ENCODE measurements at places on chromosomes 3 and 15.
A peak's percentile ranks its signal among the peaks of the same experiment; 100 is the strongest.

GRCh38 chr3:76040946-76041345, 255.6 kb upstream of the ZNF717 start:
- DNase-seq = no peak

DNA sequence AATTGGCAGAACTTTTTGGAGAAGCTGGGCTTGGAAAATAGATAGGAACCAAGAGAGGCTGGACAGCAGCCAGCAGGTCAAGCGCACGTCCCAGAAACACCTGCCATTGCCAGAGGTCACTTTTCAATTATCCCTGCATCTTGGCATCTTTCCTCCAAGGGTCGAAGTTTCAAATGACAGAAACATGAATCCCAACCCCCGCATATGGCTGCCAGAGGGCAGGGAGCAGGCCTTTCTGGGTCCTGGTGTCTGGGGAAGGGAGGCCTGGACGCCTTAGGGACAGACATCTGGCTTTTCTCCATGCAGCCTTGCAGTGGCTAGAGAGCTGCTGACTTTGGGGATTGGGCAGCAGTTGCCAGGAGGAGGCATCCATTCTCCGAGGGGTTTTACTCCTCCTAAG, 164.5 kb upstream of the TPM1 start:
- DNase-seq = no peak

DNA sequence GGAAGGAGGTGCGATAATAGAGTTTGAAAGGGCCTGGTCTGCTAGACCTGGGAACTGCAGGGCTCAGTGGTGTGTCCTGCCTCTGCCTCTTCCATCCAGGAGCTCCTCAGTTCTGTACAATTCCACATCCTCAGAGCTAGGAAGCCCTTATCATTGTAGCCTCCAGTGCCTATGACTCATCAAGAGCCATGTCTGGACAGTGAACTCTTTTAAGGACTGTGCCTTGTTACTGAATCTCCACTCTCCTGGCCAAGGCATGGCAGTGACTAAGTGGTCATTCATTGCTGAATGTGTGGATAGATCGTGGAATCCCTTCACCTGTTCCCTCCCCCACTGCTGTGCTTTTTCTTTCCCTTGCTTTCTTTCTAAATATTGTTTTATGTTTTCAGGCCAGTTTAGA, 2.9 kb downstream of the TIMP4 start:
- DNase-seq = peak; percentile 78

- DNase-seq = peak; percentile 18
These were observed 203.3 kb downstream of the RORA start for GRCh38 chr15:61025781-61026180.

GRCh38 chr3:175456466-175456865, 597.3 kb downstream of the NAALADL2 start:
- no peak for DNase-seq

DNA sequence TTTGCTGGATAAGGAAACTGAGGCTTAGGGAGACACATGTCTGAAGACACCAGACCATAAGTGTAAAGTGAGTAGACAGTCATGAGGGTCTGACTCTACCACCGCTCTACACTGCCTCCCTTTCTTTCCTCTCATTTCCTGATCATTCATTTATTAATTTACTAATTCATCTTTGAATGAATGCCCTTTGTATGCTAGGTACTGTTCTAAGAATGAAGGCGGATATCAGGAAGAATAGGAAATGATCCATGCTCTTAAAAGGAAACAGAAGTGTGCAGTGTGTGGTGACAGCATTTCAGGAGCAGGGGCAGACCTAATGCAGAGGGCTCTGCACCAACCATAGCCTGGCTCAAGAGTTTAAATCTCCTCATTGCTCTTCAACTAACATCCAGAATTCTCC, 31.8 kb upstream of the PSMD6 start:
- DNase-seq = no peak

DNA sequence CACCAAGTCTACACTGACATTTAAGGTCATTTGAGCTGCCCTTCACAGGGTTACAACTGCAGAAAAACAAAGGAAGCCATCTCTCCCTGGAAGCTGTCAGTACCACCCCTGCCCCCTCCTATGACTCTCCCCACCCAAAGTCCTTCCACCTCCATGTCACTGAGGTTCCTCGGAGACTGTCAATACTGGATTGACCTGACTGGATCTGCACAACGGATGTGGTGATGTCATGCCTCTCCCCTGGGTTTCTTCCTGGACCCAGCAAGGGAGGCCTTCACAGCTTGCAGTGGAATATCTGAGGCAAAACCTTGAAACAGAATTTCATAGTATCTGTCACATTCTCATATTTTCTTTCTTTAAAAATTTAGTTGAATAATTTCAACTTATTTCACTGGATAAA, 153.5 kb downstream of the CLSTN2 start:
- no peak for DNase-seq

DNA sequence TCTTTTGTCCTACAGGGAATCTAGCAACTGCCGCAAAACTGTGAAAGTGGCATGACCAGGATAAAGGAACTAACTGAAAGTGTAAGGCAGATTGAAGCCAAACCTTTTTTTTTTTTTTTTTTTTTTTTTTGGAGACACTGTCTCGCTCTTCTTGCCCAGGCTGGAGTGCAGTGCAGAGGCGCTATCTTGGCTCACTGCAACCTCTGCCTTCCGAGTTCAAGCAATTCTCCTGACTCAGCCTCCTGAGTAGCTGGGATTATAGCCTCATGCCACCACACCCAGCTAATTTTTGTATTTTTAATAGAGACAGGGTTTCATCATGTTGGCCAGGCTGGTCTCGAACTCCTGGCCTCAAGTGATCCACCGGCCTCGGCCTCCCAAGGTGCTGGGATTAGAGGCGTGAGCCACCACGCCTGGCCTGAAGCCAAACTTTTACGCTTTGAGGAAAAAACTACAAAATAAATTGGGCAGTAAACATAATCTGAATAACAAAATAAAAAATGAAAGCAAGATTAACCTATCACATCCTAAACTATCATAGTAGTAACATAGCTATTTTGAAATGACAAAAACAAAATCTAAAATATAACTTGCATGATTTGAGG, 9.7 kb downstream of the SLTM start:
- no peak for DNase-seq

DNA sequence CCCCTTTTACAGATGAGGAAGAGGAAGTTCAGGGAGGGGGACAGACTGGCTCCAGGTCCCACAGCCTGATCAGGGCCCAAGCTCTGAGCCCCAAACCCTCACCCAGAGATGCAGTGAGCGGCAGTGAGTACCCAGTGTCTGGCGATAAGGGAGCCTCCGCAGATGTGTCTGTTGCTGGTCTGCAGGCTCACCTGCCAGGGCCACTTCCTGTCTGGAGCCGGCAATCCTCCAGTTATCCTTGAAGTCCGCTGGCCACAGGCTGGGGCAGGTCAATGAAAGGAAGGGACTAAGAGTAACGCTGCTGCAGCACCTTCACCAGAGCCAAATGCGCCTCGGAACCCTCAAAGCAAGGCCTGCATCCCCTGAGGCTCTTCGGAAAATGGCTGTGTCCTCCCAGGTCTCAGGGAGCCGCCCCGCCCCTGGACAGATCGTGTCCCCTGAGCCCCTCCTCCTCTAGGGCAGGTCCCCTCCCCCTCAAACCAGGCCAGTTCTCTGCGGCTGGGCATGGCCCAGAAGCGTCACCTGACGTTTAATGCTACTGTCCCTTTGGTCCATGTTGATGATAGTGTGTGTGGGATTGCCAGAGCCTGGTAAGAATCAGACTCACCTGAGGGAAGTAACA, 51.5 kb downstream of the MYL3 start:
- DNase-seq = no peak

GRCh38 chr3:176848431-176849214, 348.7 kb downstream of the TBL1XR1 start:
- DNase-seq = no peak

GRCh38 chr15:27017168-27017809, 46.3 kb downstream of the GABRG3 start:
- DNase-seq = peak; percentile 59

DNA sequence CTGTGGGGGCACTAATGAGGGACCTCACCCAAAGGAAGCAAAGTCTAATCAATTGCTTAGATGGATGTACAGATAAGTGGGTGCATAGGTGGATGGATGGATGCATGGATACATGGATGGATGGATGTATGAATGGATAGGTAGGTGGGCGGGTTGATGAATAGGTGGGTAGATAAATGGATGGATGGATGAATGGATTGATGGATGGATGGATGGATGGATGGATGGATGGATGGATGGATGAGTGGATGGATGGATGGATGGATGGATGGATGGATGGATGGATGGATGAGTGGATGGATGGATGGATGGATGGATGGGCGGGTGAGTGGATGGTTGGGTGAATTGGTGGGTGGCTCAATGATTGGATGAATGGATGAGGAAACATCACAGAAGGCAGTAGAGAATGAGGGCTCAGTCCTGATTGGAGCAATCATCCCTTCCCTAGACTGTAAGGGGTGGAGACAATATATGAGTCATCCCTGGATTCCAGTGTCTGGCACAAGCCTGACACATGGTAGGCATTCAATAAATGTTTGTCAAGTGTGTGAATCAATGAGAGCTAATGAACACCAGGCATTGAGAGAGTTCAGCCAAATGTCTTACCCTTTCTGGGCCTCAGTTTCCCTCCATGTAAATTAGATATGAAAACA, 40.4 kb upstream of the PXYLP1 start:
- DNase-seq = no peak

- no peak for DNase-seq
These were observed 3.5 kb downstream of the TSEN2 start for GRCh38 chr3:12487786-12488185.

- DNase-seq = no peak
These were observed 2.6 kb downstream of the FAM43A start for GRCh38 chr3:194688200-194688740.

- no peak for DNase-seq
These were observed 59.1 kb upstream of the RASGRP1 start for GRCh38 chr15:38623744-38624143.

GRCh38 chr15:75809986-75810750, 33.1 kb upstream of the UBE2Q2 start:
- peak; percentile 13 for DNase-seq

GRCh38 chr3:172666873-172667694, 43.8 kb downstream of the NCEH1 start:
- DNase-seq = peak; percentile 83

DNA sequence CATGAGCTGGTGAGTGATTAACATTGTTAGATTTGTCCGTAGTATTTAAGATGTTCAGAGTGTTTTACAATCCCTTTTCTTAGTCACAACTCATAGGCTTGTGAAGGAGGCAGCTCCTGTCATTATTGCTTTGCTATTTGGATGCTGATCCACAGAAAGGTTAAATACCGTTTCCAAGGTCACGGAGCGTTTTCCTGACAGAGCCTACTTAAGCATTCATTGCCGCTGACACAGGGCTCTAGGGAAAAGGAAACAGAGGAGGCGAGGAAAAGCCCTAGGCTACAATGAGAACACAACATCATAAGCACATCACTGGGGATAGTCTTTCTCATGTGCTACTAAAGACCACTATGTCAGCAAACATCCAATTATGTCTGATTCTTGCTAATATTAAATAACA, 38.5 kb upstream of the CPB1 start:
- peak; percentile 1 for DNase-seq

- DNase-seq = no peak
These were observed 509.5 kb downstream of the NTRK3 start for GRCh38 chr15:87747087-87747486.

GRCh38 chr3:44265815-44266214, 24.1 kb downstream of the TOPAZ1 start:
- no peak for DNase-seq

GRCh38 chr3:192818126-192818525, 90.8 kb upstream of the FGF12 start:
- no peak for DNase-seq

GRCh38 chr15:67979281-67979680, 74.8 kb upstream of the PIAS1 start:
- no peak for DNase-seq

DNA sequence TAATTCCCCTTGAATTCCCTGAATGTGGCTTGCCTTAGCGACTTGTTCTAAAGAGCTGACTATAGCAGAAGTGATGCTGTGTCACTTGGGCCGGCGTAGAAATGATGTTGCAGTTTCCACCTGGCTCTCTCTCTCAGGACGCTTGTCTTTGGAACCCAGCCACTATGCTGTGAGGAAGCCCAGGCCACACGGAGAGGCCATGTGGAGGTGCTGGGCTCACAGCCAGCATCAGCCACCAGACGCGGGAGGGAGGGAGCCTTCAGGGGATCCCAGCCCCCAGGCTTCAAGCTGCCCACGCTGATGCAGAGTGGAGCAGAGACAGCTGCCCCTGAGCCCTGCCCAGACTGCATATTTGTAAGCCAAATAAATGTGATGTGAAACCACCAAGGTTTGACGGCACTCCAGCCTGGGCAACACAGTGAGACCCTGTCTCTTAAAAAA, 18.6 kb downstream of the RNU5B-1 start:
- no peak for DNase-seq

- DNase-seq = no peak
These were observed 39.8 kb downstream of the SEMA3G start for GRCh38 chr3:52405066-52405465.

DNA sequence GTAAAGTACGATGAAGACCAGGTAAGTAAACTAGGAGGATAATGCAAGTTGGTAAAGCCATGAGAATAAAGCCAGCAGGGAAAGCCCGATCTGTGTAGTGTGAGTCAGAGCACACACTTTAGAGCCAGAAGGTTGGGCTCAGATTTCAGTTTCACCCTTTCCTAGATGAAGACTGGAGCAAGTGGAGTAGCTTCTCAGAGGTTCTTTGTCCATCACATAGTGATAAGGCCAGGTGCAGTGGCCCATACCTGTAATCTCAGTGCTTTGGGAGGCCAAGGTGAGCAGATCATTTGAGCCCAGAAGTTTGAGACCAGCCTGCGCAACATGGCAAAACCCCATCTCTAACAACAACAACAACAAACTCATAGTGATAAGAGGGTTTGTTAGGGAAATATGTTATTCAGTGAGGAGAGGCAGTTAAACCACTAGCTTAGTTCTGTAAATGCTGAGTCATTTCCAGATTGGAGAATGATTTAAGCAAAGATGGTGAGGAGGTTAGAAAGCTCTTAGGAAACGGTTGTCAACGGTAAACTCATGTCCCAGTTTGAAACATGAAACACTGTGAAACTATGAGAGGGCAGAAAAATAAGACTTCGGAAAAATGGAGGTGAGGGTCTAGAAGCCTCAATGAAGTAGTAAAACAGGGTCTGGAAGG, 39.0 kb downstream of the IL12A start:
- DNase-seq = peak; percentile 78

GRCh38 chr3:47412842-47413520, 32.2 kb downstream of the PTPN23 start:
- no peak for DNase-seq

- no peak for DNase-seq
These were observed 48.0 kb downstream of the SSUH2 start for GRCh38 chr3:8596321-8597218.

DNA sequence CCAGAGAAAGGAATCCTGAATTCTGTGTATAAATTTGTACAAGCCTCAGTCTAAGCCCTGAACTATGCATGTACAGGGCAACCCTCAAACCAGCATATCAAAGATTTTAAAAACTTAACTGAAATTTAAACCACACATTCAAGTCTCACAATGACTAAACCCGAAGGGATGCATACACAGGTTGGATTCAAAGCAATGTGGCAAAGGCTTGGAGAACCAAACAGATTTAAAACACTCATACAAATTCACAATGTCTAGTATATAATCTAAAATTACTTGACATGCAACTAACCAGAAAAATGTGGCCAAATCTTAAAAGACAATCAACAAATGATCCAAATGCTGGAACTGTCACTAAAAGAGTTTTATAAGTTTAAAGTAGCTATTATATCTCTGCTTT, 36.4 kb downstream of the CEP152 start:
- DNase-seq = peak; percentile 61

Data from HFFc6 (cell line).